ENCODE measurements at places on chromosomes 12 and 14. TPM values are rescaled to one million over a fixed set of nuclear protein-coding genes. Genes with fewer than 3 reads are reported as not detected.

Gene LMO3
- not detected for total RNA-seq

Gene CAPZA3
- not detected for total RNA-seq

Gene AICDA
- not detected for total RNA-seq

Gene CORO1C
- 62.1 TPM for total RNA-seq

Gene ZDHHC22
- total RNA-seq, result not detected

Gene GPR132
- total RNA-seq, result 34.2 TPM

Gene GPR135
- 0.51 TPM for total RNA-seq

Gene GPR162
- total RNA-seq, result 0.31 TPM

Gene GSG1
- not detected for total RNA-seq

Gene MARK3
- 63.4 TPM for total RNA-seq

Gene SDS
- not detected for total RNA-seq

Gene SCYL2
- total RNA-seq, result 26.7 TPM

Gene BIN2
- 59.1 TPM for total RNA-seq

Gene MAGOHB
- 69.1 TPM for total RNA-seq

Gene RPS6KA5
- total RNA-seq, result 19.3 TPM

Gene CPNE6
- not detected for total RNA-seq

Gene XRCC3
- 48.5 TPM for total RNA-seq

DNA sequence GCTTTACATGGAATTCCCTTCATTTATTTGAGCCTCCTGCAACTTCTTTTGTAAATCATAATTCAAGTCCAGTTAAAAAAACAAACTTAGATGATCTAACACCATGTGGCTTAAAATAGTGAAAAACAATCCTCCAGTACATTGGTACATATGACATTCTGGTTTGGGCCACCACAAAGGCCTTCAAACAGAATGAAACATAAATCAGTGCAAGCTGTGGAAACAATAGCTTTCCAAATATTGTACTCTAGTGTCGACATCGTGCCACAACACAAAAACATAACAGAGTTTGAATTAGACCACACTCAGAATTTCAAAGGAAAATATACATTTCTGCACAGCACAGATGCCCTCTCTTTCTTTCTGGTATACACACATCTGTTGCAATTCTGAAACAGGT, 751.3 kb downstream of the SLC6A15 start:
- H3K27me3 ChIP-seq, result no peaks in the 10 kb centered on the region
- no peaks in the 10 kb centered on the region for H3K4me1 ChIP-seq
- no peaks in the 10 kb centered on the region for H3K36me3 ChIP-seq

DNA sequence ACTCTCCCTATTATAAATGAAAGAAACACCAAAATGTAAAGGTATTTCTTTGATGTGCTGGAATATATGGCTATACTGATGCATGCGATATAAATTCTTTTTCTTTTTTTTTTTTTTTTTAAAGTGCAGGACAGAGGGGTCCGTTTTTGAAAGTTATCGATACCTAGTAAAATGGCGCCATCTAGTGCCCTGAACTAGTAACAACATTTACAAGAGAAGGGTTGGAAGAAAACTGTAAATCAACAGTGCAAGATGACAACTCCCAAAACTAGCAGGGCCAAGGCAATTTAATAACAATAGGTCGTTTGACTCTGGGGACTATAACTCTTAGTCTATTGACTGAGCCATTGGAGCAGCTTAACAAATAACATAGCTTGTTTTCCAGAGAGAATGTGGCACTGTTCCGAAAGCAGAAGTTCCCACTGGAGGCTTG, 137.7 kb downstream of the SPTSSA start:
- H3K27ac ChIP-seq, result no peak overlapping the region
- H3K27me3 ChIP-seq, result peaks cover 1% of the 10 kb centered on the region
- H3K36me3 ChIP-seq, result no peaks in the 10 kb centered on the region
- no peaks in the 10 kb centered on the region for H3K4me1 ChIP-seq
- no peak for DNase-seq
- no peak overlapping the region for H3K4me3 ChIP-seq

GRCh38 chr14:105050551-105050897, 14.7 kb downstream of the GPR132 start:
- no peak overlapping the region for H3K27ac ChIP-seq
- DNase-seq, result no peak
- peaks cover 6% of the 10 kb centered on the region for H3K4me1 ChIP-seq
- H3K27me3 ChIP-seq, result no peaks in the 10 kb centered on the region
- peaks cover 29% of the 10 kb centered on the region for H3K36me3 ChIP-seq
- no peak overlapping the region for H3K4me3 ChIP-seq

GRCh38 chr14:51444353-51445000, 204.4 kb downstream of the TMX1 start:
- H3K36me3 ChIP-seq, result no peaks in the 10 kb centered on the region
- peaks cover 10% of the 10 kb centered on the region for H3K27me3 ChIP-seq
- no peak for DNase-seq
- no peaks in the 10 kb centered on the region for H3K4me1 ChIP-seq
- no peak overlapping the region for H3K27ac ChIP-seq

GRCh38 chr12:60266381-60266852, 670.6 kb downstream of the SLC16A7 start:
- DNase-seq, result no peak
- no peaks in the 10 kb centered on the region for H3K4me1 ChIP-seq
- no peaks in the 10 kb centered on the region for H3K27me3 ChIP-seq
- no peak overlapping the region for H3K4me3 ChIP-seq

- DNase-seq, result no peak
- peaks cover 9% of the 10 kb centered on the region for H3K4me1 ChIP-seq
- no peaks in the 10 kb centered on the region for H3K36me3 ChIP-seq
- H3K27me3 ChIP-seq, result no peaks in the 10 kb centered on the region
- no peak overlapping the region for H3K4me3 ChIP-seq
These were observed 336.9 kb upstream of the ATP2B1 start for GRCh38 chr12:90045559-90045958.

DNA sequence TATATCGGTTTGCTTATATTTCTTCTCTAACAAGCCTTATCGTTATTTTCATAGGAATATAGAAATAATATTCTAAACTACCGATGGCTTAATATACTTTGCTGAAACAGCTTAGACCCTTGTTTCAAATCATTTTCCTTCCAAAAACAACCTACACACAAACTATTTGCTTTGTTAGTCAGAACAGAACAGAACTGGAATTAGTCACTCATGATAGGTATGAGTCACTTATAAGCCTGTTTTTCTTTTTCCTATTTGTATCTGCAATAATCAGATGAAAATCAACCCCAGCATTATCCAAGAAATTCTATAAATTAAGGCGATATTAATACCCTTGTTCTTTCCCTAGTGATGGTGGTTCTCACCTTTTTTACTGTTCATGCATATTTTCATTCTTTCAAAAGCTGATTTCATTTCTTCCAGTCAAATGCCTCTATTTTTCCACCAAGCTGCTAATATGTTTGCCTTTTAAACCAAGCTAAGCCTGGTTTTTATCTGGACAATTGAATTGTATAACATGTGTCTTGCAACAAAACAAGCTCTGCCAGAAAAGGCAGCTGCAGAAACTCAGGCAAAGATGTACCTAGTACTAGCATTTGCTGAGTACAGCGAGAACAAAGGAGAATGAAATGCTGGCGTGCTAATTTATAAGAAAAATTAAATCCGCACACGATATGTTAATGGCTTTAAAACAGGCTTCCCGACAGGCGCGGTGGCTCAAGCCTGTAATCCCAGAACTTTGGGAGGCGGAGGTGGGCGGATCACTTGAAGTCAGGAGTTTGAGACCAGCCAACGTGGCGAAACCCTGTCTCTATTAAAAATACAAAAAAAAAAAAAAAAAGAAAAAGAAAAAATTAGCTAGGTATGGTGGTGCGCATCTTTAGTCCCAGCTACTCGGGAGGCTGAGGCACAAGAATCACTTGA, 1418.2 kb downstream of the AACS start:
- H3K27ac ChIP-seq, result no peak overlapping the region
- no peaks in the 10 kb centered on the region for H3K36me3 ChIP-seq
- DNase-seq, result no peak
- H3K27me3 ChIP-seq, result no peaks in the 10 kb centered on the region
- H3K4me1 ChIP-seq, result peaks cover 6% of the 10 kb centered on the region

- no peak for DNase-seq
- H3K36me3 ChIP-seq, result no peaks in the 10 kb centered on the region
- H3K4me3 ChIP-seq, result no peak overlapping the region
- H3K27ac ChIP-seq, result no peak overlapping the region
- peaks cover 3% of the 10 kb centered on the region for H3K27me3 ChIP-seq
- peaks cover 9% of the 10 kb centered on the region for H3K4me1 ChIP-seq
These were observed 20.0 kb upstream of the BCL7A start for GRCh38 chr12:122001466-122002209.

DNA sequence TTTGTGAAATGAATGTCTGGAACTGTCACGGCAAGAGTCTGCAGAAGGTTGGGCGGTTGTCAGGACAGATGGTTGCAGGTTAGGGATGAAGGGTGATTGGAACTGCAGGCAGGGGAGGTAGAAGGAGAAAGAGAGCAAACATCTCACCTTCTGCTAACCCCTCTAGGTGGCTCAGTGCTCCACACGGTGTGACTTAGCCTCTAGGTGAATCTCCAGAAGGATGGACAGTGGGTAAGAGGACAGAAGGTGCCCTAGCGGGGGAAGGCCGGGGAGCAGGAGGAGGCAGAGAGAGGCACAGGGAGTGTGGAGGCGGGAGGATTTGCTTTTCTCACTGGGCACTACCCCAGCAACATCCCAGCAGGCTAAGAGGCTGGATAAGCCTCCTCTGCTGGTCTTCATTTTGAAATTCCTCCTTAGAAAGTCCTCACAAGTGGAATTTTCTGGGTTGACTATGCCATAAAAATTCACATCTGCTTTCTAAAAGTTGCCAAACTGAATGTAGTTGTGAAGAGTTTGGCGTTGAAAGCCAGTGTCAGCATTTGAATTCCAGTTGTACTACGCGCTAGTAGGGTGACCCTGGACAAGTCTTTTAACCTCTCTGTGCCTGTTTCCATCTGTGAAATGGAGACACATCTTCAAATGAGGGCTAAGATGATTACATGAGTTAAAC, 10.7 kb upstream of the GPR68 start:
- no peaks in the 10 kb centered on the region for H3K27me3 ChIP-seq
- H3K27ac ChIP-seq, result peak overlapping the region; percentile 30
- DNase-seq, result no peak

DNA sequence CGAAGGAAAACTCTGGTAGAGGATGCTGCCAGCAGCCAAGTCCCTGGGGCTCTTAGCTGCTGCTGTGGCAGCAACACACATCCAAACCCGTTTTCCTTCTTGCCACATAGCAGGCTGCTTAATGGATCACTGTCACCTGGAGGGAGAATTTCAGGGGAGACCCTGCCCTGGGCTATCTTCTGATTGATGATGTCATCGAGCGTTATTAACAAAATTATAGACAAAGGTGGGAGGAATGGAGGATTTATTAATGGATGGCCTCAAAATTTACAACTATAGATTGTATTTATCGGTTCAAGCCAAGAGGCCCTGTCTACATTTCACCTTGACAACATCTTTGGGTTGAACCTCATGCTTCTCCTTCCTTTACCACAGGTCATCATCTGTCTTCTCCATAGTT, 120.8 kb upstream of the PZP start:
- no peak for DNase-seq
- H3K27me3 ChIP-seq, result no peaks in the 10 kb centered on the region
- no peak overlapping the region for H3K27ac ChIP-seq
- H3K4me3 ChIP-seq, result no peak overlapping the region
- peaks cover 6% of the 10 kb centered on the region for H3K4me1 ChIP-seq

- H3K4me1 ChIP-seq, result no peaks in the 10 kb centered on the region
- H3K4me3 ChIP-seq, result no peak overlapping the region
- DNase-seq, result no peak
- H3K27ac ChIP-seq, result no peak overlapping the region
- no peaks in the 10 kb centered on the region for H3K27me3 ChIP-seq
- H3K36me3 ChIP-seq, result no peaks in the 10 kb centered on the region
These were observed 133.9 kb downstream of the TRHDE start for GRCh38 chr12:72406111-72406510.

GRCh38 chr12:60235261-60235660, 639.4 kb downstream of the SLC16A7 start:
- H3K27ac ChIP-seq, result no peak overlapping the region
- no peaks in the 10 kb centered on the region for H3K36me3 ChIP-seq
- no peaks in the 10 kb centered on the region for H3K4me1 ChIP-seq
- no peaks in the 10 kb centered on the region for H3K27me3 ChIP-seq
- no peak for DNase-seq

DNA sequence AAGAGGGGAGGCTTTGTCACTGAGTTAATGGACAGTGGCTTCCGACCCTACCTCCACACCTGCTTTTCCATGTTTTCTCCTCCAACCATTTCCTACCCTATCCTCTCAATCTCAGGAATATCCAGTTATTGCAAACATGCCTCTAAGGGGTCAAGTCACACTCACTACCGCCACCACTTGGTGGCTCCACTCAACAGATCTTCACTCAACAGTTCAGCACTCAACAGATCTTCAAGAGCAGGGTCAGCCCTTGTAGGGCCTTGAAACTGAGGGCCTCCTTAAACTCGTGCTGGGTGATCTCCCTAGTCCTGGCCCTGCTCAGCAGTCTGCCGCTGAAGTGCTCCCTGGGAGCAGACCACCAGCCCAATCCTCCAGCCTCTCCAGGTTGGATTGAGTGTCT, 14.2 kb downstream of the ZNF641 start:
- no peak overlapping the region for H3K4me3 ChIP-seq
- DNase-seq, result no peak
- no peak overlapping the region for H3K27ac ChIP-seq
- peaks cover 13% of the 10 kb centered on the region for H3K36me3 ChIP-seq
- peaks cover 10% of the 10 kb centered on the region for H3K4me1 ChIP-seq

GRCh38 chr12:7018350-7019042, at the start of gene LPCAT3:
TSS of gene LPCAT3 (minus strand) at chr12:7018476. CDS start at chr12:7018424, 52 bp downstream.
- H3K27me3 ChIP-seq, result no peaks in the 10 kb centered on the region
- peak within 1 kb of the TSS; percentile 88 for H3K4me3 ChIP-seq
- DNase-seq, result peak; percentile 98
- peak within 1 kb of the TSS; percentile 73 for H3K27ac ChIP-seq
- peaks cover 26% of the 10 kb centered on the region for H3K4me1 ChIP-seq

- no peak overlapping the region for H3K27ac ChIP-seq
- no peak overlapping the region for H3K4me3 ChIP-seq
- no peaks in the 10 kb centered on the region for H3K4me1 ChIP-seq
These were observed 18.5 kb upstream of the KRT80 start for GRCh38 chr12:52210186-52210924.

GRCh38 chr14:72573725-72574417, 320.0 kb downstream of the DPF3 start:
- H3K27me3 ChIP-seq, result no peaks in the 10 kb centered on the region
- no peaks in the 10 kb centered on the region for H3K4me1 ChIP-seq
- no peak overlapping the region for H3K4me3 ChIP-seq

GRCh38 chr12:116797885-116798284, 59.8 kb downstream of the RNFT2 start:
- no peaks in the 10 kb centered on the region for H3K4me1 ChIP-seq
- H3K27me3 ChIP-seq, result no peaks in the 10 kb centered on the region
- no peak for DNase-seq
- H3K36me3 ChIP-seq, result peaks cover 17% of the 10 kb centered on the region
